ENCODE measurements at places on chromosomes 1 and 21.
A peak's percentile ranks its signal among the peaks of the same experiment; 100 is the strongest.

- no peak for DNase-seq
These were observed 380.0 kb downstream of the DSCAM start for GRCh38 chr21:40466893-40467483.

GRCh38 chr1:200131551-200132125, 104.1 kb downstream of the NR5A2 start:
- DNase-seq: no peak

GRCh38 chr1:64505944-64506655, 36.2 kb downstream of the CACHD1 start:
- no peak for DNase-seq

DNA sequence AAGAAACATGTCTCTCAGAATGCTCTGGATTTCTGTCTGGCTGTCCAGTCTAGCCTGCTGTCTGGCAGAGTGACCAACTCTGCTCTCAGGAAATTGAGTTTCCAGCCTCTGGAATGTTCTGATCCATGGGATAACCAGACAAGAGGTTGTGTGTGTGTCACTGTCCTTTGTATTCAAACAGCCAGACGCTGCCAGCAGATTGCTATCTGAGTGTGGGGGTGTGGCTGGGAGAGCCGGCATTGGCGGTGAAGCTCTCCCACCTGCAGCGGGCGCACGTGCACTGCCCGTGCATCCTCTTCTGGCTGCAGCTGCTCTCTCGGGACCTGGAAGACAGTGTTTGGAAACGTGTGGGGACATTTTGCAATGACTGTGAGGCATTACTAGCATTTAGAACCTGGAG, 26.1 kb downstream of the PKP1 start:
- no peak for DNase-seq

DNA sequence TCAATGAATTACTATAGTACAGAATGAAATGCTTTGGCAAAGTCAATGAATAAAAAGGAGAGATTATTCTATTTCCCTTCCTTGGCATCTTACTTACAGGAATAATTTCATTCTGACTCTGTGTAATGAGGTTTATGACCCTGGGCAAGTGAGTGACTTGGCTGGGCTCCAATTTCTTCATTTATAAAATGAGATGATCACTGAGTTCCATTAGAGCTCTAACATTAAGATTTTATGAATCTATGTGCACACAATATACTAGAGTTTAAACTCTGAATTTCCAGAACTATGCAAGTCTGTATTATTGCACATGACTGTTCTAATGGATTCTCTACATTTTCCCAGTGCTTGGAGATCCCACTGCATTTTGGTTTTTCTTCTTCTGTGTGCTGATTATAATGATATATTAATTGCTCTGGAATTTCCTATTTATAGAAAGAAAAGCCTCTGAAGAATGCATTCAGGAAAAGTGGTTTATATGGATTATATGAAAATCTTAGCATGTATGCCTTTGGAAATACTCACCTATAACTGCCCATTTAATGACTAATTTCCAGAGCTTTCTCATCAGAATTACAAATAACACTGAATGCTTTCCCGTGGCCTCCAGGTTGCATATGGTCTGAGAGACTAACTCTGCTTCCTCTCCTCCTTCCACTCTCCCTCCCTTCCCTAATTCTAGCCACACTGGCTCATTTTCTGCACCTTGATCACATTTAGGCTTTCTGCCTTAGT, 97.4 kb upstream of the CHRM3 start:
- DNase-seq: no peak

DNA sequence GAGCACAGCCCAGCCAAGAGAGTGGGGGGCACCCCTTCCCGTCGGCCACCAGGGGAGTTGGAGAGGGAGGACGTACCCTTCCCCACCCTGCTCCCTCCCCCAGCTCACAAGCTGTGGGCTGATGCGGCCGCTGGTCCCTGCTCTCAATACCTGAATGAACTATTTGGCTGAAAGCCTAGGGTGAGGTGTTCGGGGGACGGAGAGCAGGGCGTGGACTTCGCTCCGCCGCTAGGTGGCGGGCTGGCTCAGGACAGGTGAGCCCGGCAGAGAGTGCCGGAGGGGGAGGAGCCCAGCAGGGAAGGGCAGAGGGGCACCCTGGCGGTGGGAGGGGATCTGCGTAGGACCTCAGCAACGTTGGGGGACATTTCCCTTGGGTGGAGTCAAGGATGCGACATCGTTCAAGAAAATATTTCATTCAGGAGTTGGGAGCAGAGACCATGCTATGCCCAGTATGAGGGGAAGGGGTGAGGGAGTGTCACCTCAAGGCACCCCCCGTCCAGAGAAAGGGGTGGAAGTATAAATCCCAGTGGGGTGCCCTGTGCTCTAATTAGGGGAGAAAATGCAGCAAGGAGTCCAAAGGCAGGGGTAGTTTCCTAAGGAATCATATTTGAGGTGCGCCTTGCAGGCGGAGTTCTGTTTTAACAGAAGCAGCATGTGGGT, 12.0 kb upstream of the RHBG start:
- DNase-seq: peak; percentile 42

DNA sequence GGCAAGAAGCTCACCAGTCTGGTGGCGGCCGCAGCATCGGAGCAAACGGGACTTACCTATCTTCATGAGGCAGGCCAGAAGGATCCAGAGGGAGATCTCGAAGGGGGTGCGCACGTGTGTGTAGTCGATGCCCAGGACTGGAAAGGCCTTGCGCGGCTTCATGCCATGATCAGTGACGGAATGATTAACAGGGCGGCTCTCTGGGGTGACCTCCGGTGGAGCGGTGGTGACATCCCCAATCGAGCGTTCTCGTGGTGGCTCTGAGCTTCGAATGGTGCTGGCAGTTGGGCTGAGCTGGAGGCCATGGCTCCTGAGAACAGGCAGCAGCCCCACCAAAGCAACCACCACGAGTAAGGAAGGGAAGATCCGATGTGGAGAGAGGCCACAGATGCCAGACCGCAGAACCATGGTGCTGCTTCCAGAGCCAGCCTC, 982 bp downstream of the SLC9A1 start:
- no peak for DNase-seq

GRCh38 chr1:209645574-209646452, 6.4 kb downstream of the LAMB3 start:
- no peak for DNase-seq

DNA sequence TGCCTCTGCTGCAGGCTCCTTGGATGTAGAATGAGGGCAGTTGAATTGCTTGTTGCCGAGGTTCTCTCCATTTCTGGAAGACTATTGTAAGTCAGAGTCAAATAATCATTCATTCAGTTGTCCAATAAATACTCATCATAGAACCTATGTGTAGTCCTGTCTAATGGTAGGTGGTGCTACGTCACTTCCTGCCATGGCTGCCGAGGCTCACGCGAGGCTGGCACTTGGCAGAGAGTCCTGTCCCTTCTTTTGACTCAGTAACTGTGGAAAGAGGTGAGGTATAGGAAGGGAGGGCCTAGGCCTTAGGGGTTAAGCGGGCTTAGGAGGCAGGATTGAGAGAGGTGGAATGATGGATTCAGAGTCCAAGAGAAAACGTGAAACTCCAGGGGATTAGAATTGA, 9.7 kb downstream of the ADARB1 start:
- no peak for DNase-seq

- no peak for DNase-seq
These were observed 454.6 kb upstream of the PROX1 start for GRCh38 chr1:213533125-213533524.

GRCh38 chr1:153612755-153613331, at the start of gene S100A16:
S100A16 (minus strand) TSS chr1:153613137; CDS start chr1:153608151, 4,986 bp downstream.
- no peak for DNase-seq

GRCh38 chr1:31775210-31775999, 11.3 kb upstream of the ADGRB2 start:
- DNase-seq: no peak

DNA sequence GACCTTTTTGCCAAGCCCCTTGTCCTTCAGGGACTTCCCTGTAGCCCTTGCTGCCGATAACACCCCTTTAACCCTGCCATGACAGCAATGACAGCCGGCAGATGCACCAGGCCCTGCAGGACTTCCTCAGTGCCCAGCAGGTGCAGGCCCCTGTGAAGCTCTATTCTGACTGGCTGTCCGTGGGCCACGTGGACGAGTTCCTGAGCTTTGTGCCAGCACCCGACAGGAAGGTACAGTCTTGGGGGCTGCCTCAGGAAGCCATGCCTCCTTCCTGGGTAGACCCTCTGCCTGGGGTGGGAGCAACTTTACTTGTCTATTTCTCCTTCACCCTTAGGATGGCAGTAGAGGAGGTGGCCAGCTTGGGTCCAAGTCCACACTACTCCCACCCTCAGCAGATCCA, 16.1 kb upstream of the PADI6 start:
- DNase-seq: no peak

DNA sequence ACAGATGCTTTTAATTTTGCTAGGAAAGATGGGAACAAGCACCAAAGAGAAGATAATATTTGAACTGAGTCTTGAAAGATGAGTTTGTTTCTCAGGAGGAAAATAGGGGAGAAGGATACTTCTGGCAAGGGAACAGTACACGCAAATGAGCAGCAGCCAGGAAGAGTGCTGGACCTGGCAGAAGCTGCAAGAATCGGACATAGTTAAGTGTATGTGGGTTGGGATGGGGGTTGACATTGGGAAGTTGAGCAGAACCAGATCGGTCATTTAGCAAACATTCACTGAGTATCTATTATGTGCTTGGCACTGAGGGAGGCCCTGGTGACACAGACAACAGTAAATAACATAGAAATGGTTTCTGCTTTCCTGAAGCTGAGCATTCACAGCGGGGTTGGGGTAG, 198.8 kb downstream of the PLPP3 start:
- DNase-seq: no peak

DNA sequence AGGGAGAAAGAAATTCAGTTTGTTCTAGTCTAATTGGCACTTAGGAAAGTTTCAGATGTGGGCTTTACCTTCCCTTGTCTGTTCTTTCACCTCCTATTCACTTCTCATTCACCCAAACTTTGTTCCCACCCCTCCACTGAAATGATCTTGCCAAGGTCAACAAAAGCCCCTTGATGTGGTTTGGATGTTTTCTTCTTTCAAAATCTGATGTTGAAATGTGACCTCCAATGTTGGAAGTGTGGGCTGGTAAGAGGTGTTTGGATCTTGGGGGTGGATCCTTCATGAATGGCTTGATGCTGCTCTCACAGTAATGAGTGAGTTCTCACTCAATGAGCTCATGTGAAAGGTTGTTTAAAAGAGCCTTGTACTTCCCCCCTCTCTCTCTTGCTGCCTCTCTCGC, 379.3 kb downstream of the HHIPL2 start:
- no peak for DNase-seq

- DNase-seq: no peak
These were observed 8.2 kb downstream of the HSD3B1 start for GRCh38 chr1:119515221-119515620.

DNA sequence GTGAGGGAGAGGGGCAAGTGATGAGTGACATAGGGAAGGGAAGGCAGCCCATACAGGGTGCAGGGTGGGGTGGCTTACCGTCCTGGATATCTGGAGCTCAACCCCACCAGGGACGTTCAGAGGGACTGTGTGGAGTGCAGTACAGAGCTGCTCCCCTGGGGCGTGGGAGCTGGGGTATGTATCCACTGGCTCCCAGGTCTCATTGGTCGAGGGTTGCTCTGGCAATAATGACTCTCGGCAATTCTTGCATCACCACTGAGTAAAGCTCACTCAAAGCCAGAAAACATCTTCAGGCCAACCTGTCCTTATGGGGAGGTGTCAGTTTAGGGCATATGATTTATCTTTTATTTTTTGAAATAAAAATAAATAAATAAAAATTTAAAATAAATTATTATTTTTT, 43.2 kb upstream of the RUNX3 start:
- no peak for DNase-seq

DNA sequence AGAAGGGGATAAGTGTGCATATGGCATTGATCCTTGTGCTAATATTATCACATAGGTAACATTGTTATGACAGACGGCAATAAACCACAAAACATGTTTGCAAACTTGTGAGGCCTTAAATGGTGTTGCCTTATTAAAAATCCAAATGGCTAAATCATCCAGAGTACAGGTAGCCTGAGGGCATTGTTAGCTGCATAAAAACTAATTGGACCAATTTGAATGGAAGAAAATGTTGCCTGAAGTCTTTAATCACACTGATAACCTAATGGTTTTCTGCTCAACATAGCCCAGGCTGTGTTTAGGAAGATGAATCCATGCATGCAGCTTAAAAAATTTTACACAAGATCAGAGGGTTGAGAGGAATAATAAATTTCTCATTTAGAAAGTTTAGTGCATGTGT, 19.4 kb upstream of the LRRC53 start:
- DNase-seq: no peak

GRCh38 chr1:227136210-227136820, 182.0 kb downstream of the CDC42BPA start:
- no peak for DNase-seq

DNA sequence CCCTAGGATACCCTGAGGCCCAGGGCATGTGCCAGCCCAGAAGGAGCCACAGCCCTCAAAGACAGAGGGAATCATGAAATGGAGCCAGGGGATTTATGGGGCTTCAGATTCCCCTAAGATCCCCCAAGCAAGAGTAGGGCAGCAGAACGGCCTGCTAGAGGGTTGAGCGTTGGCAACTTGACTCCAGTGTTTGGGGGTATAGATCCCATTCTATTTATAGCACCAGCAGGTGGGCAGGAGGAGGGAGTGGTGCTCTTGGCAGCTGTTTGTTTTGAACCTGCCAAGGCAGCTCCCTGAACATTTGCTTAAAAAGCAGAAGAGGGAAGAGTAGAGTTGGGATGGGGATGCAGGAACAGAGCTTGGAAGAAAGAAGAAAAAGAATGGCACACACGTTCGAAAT, 33.7 kb downstream of the GLUL start:
- no peak for DNase-seq

- DNase-seq: no peak
These were observed 149.3 kb upstream of the WNT4 start for GRCh38 chr1:22292011-22292788.

GRCh38 chr1:185442050-185442449, 125.0 kb upstream of the IVNS1ABP start:
- DNase-seq: no peak

GRCh38 chr1:84877592-84877991, 15.4 kb downstream of the LPAR3 start:
- DNase-seq: no peak

GRCh38 chr1:198604975-198605374, 33.9 kb upstream of the PTPRC start:
- DNase-seq: no peak

DNA sequence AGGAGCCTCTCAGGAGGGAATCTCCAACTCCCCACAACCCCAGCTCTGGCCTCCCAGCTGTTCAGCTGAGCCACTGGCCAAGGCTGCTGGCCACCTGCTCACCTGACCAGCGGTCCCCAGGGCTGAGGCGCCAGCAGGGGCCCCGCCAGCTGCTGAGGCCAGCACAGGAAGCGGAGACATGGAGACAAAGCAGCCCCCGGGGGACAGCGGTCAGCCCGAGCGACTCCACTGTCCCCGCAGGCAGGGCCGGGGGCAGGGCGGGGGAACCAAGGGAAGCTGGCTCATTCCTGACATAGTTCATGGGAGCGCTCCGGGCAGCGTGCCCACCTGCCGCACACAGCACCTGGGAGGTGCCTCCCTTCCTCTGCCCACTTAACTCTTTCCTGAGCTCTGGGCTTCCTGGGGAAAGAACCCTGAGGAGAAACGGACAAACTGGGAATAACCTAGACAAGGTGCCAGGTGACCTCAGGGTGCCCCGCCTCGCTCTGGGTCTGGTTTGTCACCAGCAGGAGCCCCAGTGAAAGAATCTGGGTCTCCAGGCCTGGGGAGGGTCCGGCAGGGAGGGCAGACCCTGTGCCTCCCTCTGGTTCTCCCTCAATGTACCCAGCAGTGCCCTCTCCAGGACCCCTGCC, 10.7 kb downstream of the EPHA2 start:
- DNase-seq: no peak

GRCh38 chr1:5595531-5596170, 396.6 kb downstream of the NPHP4 start:
- DNase-seq: no peak

- DNase-seq: no peak
These were observed 228.0 kb upstream of the TMEM51 start for GRCh38 chr1:14925336-14926136.

GRCh38 chr1:232596666-232597303, 33.1 kb downstream of the SIPA1L2 start:
- DNase-seq: no peak

Data from stimulated activated CD8-positive, alpha-beta memory T cell treated with anti-CD3 and anti-CD28 coated beads, Interleukin-15, amount 100 ng/mL, for 4 hours (primary cell).